Inflammatory macrophage (primary cell): ENCODE measurements at places on chromosomes 11 and 22.

DNA sequence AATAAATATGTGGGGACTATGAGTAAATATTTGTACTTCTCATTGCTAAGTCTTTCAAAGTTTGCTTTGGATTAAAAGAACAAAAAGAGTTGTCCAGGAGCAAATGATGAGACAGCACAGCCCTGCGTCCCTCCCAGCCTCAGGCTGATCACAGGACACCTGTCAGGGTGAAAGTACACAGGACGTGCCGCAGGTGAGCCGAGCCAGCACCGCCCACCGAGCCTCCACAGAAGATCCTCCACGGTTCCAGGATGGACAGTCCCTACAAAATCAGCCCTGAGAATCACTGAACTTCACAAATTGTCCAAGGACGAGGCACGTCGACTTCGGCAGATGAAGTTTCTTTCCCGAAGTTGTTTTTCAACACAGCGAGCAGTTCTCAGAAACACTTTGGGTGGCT lies 661.5 kb downstream of the BRD1 start:
- DNase-seq = no peak

GRCh38 chr11:127738771-127739286 lies 738.3 kb upstream of the KIRREL3 start:
- no peak for DNase-seq

- DNase-seq = no peak
Measured at GRCh38 chr11:18490319-18490718, 34.7 kb downstream of the LDHAL6A start.

DNA sequence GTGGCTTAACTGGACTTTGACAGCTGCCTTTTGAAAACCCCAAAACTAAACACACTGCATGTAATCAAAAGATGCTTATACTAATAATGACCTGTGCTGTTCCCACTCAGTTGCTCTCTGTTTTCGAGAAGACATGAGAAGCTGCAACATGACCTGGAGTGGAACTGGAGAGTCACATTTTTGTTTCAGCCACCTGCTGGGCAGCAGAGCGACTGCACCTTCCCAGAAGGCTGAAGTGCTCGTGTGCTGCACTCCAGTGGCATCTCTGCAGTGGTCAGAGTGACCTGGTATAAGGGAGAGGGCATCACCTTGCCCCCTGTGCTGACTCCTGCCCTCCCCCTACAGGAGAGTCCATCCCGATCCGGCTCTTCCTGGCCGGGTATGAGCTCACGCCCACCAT lies 8.6 kb downstream of the THYN1 start:
- DNase-seq = no peak

DNA sequence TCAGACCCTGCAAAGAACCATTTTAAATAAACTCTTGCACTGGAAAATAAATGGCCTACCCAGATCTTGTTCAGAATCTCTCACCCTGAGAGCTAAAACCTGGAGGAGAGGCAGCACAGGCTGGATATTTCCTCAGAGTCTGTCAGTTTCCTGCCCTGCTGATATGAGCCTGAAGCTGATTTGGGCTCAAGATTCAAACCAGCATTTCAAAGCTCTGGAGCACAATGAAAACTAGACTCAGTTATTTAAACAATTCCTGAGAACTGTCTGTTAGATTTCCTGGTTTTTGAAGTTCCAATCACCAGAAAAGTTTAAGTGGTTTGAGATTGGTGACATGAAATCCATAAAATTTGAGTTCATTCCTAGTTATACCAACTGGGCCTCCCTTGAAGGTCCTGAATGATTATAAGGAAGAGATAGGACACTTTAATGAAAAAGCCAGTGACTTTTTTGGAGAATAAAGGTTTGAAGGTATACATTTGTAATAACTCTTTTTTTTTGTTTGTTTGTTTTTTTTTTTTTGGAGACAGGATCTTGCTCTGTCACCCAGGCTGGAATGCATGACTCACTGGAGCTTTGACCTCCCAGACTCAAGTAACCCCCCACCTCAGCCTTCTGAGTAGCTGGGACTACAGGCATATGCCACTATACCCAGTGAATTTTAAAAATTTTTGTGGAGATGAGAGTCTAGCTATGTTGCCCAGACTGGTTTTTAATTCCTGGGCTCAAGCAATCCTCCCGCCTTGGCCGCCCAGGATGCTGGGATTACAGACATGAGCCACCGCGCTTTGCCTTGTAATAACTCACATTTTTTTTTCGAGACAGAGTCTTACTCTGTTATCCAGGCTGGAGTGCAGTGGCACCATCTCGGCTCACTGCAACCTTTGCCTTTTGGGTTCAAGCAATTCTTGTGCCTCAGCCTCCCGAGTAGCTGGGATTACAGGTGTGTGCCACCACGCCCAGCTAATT lies 8.0 kb upstream of the ESAM start:
- DNase-seq = no peak

- no peak for DNase-seq
Measured at GRCh38 chr11:9076661-9077060, 14.7 kb downstream of the SCUBE2 start.

GRCh38 chr11:119854521-119854920 lies 125.5 kb upstream of the NECTIN1 start:
- no peak for DNase-seq

- DNase-seq = peak; percentile 9
Measured at GRCh38 chr22:43796567-43796966, 15.5 kb downstream of the EFCAB6 start.

DNA sequence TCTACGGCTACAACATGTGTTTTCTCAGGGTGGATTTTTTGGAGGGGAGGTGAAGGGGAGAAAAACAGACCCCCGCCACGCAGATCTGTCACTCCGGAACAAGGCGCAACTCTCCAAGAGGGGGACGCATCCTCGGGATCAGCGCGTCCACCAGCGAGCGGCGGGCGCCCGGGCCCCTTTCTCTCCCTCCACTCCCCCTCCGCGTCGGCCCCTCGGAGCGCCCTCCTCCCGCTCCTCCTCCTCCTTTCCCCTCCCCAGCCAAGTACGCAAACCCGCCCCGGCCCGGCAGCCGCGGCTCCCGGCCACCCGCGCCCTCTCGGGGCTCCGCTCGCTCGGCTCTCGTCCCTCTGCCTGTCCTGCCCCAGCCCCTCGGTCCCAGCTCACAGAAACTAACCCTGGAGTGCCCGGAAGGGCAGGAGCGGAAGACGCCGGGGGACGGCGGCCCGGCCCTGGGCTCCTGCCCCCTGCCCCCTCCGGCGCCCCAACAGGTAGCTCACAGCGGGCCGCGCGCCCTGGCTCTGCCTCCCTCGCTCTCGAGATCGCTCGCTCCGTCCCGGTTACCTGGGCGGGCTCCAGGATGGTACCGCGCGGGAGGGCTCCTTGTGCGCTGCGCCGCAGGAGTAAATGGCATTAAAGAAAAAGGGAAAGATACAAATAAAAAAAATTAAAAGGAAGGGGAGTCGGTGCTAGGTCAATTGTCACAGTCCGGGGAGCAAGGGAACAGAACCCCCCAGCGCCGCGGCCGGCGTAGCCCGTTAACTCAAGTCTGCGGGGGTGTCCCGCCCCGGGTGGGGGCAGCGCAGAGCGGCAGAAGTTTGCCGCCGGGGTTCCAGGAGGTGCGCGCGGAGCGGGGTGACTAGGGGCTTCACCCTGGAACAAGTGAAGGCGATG lies 131.4 kb upstream of the C11orf58 start:
- DNase-seq = no peak

GRCh38 chr11:120532832-120533196 lies 21.3 kb downstream of the GRIK4 start:
- DNase-seq = no peak

DNA sequence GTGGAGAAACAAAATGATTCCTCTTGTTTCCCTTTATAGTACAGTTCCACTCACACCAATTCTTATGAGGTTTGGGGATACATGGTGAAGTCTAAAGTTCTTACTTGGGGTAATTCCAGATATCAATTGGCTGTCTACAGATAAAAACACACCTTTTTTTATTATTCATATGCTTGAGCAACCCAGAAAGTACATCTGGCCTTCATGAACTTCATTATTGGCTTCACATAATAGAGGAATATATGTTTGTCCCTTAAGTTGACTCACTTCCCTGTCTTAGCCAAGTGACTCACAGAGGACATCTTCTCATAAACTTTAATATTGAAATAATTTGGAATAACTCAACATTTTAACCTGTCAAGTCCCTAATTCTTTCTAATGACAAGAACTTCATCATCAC lies 36.3 kb upstream of the SOX6 start:
- no peak for DNase-seq

GRCh38 chr22:17063411-17064106 lies 21.2 kb upstream of the IL17RA start:
- DNase-seq = peak; percentile 27

DNA sequence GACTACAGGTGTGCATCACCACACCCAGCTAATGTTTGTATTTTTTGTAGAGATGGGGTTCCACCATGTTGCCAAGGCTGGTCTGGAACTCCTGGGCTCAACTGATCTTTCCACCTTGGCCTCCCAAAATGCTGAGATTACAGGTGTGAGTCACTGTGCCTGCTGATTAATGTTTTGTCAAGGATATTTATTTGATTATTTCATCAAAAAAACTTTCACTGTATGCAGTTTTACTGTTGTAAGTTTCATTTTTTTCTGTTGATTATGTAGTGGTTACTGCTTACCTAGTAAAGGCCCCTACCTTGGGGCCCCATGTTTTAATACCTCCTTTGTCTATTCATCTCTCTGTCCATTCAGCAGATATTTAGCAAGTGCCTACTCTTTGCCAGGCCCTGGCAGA lies 16.7 kb upstream of the FAM168A start:
- no peak for DNase-seq

DNA sequence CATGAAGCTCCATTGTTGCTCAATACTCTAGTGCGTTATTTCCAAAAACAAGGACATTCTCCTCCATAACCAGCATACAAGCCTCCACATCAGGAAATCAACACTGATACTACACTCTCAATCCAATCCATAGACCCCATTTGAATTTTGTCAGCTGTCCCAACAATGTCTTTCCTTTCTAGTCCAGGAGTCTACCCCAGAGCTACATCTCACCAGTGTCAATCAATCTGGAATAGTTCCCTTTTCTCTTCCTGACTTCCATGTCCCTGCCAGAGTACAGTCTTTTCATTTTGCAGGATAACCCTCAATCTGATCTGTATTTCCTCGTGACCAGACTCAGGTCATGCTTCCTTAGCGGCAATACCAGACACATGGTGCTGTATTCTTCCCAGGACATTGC lies 43.0 kb downstream of the TCF20 start:
- DNase-seq = peak; percentile 29

DNA sequence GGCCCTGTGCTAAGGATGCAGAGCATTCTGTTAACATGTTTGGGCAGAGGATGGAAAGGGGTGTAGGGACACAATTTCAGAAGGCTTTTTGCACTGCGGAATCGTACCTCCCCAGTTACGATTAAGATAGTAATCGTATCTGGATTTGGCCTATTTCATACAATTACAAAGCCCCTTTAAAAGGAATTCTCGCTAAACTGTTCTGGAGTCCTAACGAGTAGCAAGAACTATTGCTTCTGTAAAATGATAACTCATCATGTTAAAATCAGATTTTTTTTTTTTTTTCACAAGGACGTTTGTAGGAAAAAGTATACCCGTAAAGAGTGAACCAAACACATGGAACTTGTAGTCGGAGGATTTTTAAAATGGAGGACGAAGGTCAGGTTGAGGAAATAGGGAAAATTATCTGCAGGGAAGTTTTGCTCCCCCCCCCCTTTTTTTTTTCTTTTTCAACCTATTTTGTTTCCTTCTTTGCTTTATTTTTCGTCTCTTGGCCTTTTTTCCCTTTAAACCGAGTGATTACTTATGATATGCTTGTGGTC lies 934 bp downstream of the HSD17B12 start:
- no peak for DNase-seq

GRCh38 chr11:22657101-22657694 lies 9.2 kb upstream of the GAS2 start:
- DNase-seq = peak; percentile 31

GRCh38 chr11:130631119-130631518 lies 182.7 kb downstream of the ADAMTS15 start:
- peak; percentile 19 for DNase-seq

GRCh38 chr11:44310463-44311272 lies 729 bp upstream of the ALX4 start:
- DNase-seq = no peak

- no peak for DNase-seq
Measured at GRCh38 chr22:28909375-28909774, 26.0 kb downstream of the ZNRF3 start.

- DNase-seq = no peak
Measured at GRCh38 chr11:72303179-72303578, 59.2 kb upstream of the PHOX2A start.

DNA sequence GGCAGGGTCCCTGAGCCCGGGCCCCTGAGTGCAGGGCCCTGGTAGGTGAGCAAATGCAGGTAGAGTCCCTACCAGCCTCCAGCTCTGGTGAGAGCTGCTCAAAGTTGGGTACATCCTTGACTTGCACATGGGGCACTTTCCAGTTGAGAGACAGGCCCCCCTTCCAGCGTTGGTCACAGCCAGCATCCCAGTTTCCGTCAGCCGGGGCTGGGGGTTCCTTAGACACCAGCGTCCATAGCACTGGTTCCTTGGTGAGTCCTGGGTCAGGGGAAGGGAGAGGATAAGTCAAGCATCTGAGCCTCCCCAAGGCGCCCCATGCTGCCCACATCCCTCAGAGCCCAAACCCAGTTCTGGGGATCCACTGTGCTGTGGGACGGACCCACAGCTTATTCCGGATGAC lies 5.6 kb downstream of the PNPLA5 start:
- DNase-seq = no peak

DNA sequence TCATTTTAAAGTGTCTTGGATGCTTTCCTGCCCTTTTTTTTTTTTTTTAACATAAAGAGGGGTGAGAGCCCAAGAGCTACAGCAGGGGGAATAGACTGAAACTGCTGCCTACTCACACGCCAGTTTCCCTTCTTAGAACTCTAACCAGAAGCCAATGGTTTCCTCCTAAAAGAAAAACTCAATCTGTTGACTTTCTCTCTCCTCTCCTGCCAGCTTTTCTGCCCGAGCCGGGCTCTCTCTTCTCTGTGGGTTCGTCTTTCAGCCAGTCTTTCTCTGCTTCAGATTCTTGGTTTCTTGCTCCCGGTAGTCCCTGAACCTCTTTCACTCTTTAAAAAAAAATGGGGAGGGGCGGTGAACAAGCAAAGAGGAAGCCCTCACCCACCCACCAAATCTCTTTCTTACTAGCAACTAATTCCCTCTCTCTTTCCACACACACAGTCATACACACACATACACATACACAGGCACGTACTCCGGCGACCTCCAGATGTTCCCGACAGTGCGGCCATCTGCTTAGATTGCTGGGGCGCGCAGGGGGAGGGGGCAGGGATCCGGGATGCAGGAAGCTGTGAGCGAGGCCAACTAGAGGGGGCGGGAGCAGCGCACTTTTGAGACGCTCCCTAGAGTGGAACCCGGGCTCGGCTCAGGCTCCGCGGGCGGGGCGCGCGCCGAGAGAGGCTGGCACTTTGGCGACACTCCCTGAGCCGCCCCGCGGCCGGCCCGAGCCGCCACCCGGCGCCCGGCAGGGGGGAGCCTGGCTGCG lies 444 bp upstream of the TSKU start:
- DNase-seq = peak; percentile 79

- peak; percentile 34 for DNase-seq
Measured at GRCh38 chr11:107549253-107549953, 16.1 kb downstream of the ALKBH8 start.
